Neural crest cell (in vitro differentiated cells): ENCODE measurements at places on chromosomes 1 and 21. TPM values are rescaled to one million over a fixed set of nuclear protein-coding genes. Genes with fewer than 3 reads are reported as not detected.

FASLG gene
- not detected in 2 replicates for total RNA-seq

GRCh38 chr1:232378266-232379062 lies 251.5 kb downstream of the SIPA1L2 start:
- no peak overlapping the region for H3K27ac ChIP-seq
- H3K36me3 ChIP-seq = no peaks in the 10 kb centered on the region
- no peaks in the 10 kb centered on the region for H3K27me3 ChIP-seq
- no peak for DNase-seq

DNA sequence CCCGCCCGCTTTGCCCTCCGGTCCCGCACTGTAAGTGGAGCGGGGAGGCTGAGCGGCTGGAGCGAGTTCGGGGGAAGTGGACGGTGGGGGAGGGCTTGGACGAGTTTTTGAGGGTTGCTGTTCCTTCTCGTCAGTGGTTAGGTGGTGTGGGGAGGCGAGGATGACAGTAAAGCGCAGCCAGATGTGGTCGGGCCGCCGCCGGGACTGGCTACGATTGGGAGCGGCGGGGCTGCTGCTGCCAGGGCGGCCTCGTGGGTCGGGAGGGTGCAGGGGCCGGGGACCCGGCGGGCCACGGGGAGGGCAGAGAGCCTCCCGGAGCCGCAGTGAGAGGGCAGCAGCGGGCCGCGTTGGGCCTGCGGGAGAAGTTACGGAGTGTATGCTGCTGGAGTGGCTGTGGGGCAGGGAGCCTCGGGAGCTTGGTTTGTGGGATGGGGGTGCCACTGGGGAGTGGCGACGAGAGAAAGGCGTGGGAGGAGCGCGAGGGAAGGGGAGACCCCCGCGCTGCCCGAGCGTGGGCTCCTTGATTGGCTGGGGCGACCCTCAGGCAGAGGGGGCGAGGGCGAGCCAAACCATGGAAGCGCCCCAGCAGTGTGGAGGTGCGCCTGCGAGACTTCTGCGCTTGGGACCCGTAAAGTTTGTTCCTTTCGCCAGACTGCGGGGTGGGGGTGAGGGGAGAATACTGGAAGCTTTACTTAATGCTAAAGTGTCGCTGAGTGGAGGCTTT lies 2.1 kb downstream of the ADGRL2 start:
- H3K36me3 ChIP-seq = no peaks in the 10 kb centered on the region
- DNase-seq = peak; percentile 59
- peak overlapping the region; percentile 94 for H3K27ac ChIP-seq
- H3K4me1 ChIP-seq = peaks cover 47% of the 10 kb centered on the region
- H3K27me3 ChIP-seq = no peaks in the 10 kb centered on the region
- peak overlapping the region; percentile 96 for H3K4me3 ChIP-seq

- no peaks in the 10 kb centered on the region for H3K4me1 ChIP-seq
- H3K36me3 ChIP-seq = peaks cover 3% of the 10 kb centered on the region
Observed at GRCh38 chr1:203408486-203409481, 57.9 kb upstream of the FMOD start.

DNA sequence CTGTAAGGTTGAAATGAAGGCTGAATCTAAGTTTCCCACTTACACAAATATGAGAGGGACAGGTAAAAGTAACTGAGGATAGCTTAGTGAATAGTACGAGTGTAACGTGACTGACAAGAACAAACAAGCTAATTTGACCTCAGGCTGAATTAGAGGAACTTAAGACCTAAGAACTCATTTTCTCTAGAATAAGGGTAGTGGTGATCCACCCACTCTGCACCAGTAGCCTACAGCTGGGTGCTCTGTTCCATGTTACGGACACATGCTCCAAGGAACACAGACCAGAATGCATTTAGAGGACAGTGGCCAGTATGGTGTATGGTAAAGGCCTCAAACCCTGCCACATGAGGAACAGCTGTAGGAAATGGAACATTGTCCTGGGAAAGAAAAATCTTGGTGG lies 14.9 kb upstream of the TMEM9 start:
- peaks cover 37% of the 10 kb centered on the region for H3K4me1 ChIP-seq
- DNase-seq = no peak
- H3K36me3 ChIP-seq = no peaks in the 10 kb centered on the region
- no peak overlapping the region for H3K27ac ChIP-seq
- H3K4me3 ChIP-seq = peak overlapping the region; percentile 36

ZNF695 gene
- total RNA-seq = 21.4 and 21.8 TPM in 2 replicates

- peaks cover 14% of the 10 kb centered on the region for H3K4me1 ChIP-seq
- H3K27me3 ChIP-seq = peaks cover 3% of the 10 kb centered on the region
- H3K4me3 ChIP-seq = no peak overlapping the region
- H3K27ac ChIP-seq = no peak overlapping the region
- no peak for DNase-seq
Observed at GRCh38 chr21:35814858-35815619, 245.3 kb downstream of the SETD4 start.

DNA sequence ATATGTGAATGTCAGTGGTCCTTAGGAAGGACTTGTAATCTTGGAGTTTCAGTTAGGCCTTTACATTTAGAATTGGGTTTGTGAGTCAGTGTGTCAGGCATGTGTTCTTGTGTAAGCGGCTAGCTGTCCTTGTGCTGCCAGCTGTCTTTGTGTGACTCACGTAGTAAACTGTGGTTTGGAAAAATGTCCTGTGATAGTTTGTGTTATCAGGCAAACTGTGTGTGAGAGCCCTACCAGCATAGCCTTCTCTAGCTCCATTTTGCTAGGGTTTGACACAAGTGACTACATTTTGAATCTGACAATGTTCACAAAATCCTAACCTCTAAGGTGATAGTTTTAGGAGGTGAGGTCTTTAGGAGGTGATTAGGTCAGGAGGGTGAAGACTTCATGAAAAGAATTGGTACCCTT lies 6.9 kb upstream of the SLC35D1 start:
- H3K4me1 ChIP-seq = peaks cover 20% of the 10 kb centered on the region
- no peak for DNase-seq
- H3K27ac ChIP-seq = no peak overlapping the region

- no peak for DNase-seq
- H3K27me3 ChIP-seq = peaks cover 10% of the 10 kb centered on the region
- no peaks in the 10 kb centered on the region for H3K4me1 ChIP-seq
- no peak overlapping the region for H3K27ac ChIP-seq
- no peaks in the 10 kb centered on the region for H3K36me3 ChIP-seq
- no peak overlapping the region for H3K4me3 ChIP-seq
Observed at GRCh38 chr1:165576536-165576935, 32.7 kb downstream of the LRRC52 start.

DNA sequence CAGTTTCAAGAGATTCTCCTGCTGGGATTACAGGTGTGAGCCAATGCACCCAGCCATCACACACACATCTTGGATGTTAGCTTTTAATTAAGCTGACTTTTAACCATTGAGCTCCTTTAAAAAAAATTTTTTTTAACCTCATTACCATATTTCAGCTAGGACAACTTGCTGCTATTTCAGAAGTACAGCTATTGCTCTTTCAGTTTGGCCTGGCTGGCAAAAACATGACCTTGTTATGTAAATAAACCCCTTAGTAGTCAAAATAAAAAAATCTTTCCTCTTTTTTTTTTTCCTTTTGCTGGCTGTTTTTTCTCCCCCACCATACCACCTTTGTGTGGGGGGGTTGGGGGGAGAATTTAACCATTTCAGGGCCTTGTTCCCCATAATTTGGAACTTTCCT lies 49.9 kb downstream of the ZMYM1 start:
- H3K4me3 ChIP-seq = no peak overlapping the region
- no peaks in the 10 kb centered on the region for H3K4me1 ChIP-seq
- no peak overlapping the region for H3K27ac ChIP-seq
- H3K27me3 ChIP-seq = no peaks in the 10 kb centered on the region
- H3K36me3 ChIP-seq = no peaks in the 10 kb centered on the region

- peaks cover 4% of the 10 kb centered on the region for H3K36me3 ChIP-seq
- H3K27ac ChIP-seq = no peak overlapping the region
- H3K4me1 ChIP-seq = peaks cover 21% of the 10 kb centered on the region
- peak; percentile 26 for DNase-seq
- no peaks in the 10 kb centered on the region for H3K27me3 ChIP-seq
Observed at GRCh38 chr1:235329139-235329902, 951 bp downstream of the GGPS1 start.

DNA sequence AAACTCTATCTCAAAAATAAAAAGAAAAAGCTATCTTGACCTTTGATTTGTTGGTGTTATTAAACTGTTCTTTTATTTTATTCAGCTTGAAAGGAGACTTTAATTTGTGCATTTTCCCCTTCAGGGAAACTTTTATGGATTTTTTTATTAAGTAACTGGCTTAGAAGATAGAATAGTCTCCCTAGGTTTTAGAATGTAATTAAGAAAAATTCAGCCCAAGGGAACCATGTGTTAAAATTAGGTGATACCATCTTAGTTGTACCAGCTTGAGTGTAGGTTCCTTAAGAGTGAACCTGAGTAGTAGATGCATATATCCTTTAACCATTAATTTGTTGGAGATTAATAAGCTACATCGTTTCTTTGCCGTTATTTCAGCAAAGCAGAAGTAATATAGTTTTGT lies 11.4 kb downstream of the MAST2 start:
- no peak overlapping the region for H3K4me3 ChIP-seq
- peaks cover 37% of the 10 kb centered on the region for H3K36me3 ChIP-seq
- no peaks in the 10 kb centered on the region for H3K27me3 ChIP-seq
- H3K4me1 ChIP-seq = no peaks in the 10 kb centered on the region

AADACL3 gene
- not detected in 2 replicates for total RNA-seq

DNA sequence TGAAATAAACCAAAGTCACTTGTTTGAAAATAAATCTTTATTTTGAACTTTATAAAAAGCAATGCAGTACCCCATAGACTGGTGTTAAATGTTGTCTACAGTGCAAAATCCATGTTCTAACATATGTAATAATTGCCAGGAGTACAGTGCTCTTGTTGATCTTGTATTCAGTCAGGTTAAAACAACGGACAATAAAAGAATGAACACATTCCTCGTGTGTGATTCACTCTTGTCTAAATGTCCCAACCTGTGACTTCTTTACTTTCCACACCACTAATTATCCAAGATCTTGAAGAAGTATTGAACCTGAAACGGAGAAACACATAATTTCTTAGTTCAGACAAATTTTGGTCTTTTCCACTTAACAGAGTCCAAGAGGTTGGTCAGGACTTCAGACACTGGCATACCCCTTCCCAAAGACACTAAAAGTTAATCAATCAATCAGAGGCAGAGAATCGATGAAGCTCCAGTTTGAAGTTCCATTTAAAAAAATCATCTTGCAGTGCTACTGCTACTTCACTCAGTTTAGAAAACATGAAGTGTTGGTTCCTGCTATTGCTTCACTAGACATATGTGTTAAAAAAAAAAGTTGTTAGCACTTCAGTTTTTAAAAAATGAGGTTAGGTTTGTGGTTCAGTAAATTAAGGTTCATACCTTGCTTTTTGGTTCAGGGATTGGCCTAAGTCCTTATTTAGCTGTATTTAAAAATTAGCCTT lies 26.2 kb downstream of the ATP1B1 start:
- H3K4me3 ChIP-seq = no peak overlapping the region
- no peak overlapping the region for H3K27ac ChIP-seq
- no peak for DNase-seq
- H3K27me3 ChIP-seq = no peaks in the 10 kb centered on the region
- H3K4me1 ChIP-seq = no peaks in the 10 kb centered on the region

DNA sequence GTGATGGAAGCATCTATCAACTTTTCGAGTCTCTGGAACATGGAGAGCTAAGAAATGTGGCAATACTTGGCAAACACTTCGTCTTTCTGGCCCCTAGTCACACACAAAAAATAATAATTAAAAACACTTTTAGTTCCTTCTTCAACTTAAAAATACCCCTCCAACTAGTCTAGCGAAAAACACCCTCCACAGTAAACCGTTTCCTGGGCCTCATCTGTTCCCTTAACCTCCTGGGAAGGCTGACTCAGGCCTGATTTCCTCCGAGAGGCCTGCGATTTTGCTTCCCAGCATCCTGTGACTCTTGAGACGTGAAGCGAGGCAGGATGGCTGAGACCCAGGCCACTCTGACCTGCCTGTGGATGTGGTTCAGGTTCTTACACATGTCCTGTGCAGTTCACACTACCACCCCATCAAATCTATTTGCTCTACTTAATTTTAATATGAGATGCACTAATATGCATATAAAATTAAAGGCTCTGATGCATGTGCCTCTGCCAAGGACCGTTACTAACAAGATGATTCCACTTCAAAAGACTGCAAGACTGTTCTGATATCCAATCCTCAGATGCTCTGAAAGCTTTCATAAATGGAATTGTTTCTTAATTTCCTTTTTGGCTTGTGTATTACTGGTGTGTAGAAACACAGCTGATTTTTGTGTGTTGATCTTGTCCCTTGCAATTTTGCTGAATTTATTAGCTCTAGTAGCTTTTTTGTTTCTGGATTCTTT lies 3.5 kb downstream of the NAV1 start:
- H3K36me3 ChIP-seq = no peaks in the 10 kb centered on the region
- H3K4me3 ChIP-seq = peak overlapping the region; percentile 25
- no peak overlapping the region for H3K27ac ChIP-seq
- DNase-seq = no peak
- H3K4me1 ChIP-seq = peaks cover 26% of the 10 kb centered on the region

DNA sequence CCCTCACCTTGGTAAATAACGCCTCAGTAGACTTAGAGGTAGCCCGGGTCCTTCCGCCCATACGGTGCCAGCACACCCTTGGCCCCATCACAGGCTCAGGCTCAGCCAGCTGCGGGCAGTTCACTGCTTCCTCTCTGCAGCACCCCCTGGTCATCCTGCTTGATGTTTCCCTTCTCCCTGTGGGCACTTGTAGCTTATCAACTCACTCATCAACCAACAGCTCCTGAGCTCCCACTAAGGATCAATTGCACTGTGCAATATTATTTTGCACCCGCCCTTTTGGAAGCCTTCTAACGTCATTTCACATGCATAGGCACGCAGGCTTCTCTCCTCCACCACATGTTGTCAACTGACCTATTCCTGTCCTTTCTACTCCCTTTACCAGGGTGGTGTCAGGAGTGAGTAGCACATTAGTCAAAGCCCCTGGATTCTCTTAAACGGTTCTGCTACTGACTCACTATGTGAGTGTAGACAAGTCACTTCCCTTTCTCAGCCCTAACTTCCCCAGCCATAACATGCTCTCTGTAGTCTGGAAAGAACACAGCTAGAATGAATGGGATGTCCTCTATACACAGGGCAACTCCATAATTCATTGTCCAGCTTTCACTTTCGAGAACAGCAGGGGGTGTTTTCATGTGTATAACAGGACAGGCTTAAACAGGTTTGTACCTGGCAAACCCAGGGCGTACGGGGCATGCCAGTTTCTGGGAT lies 47.1 kb upstream of the IRF2BP2 start:
- H3K4me1 ChIP-seq = peaks cover 16% of the 10 kb centered on the region
- no peak overlapping the region for H3K27ac ChIP-seq
- DNase-seq = no peak
- H3K4me3 ChIP-seq = no peak overlapping the region

TNFSF18 gene
- not detected in 2 replicates for total RNA-seq

- H3K27me3 ChIP-seq = no peaks in the 10 kb centered on the region
- H3K4me1 ChIP-seq = peaks cover 19% of the 10 kb centered on the region
- no peaks in the 10 kb centered on the region for H3K36me3 ChIP-seq
- no peak for DNase-seq
- H3K27ac ChIP-seq = peak overlapping the region; percentile 99
Observed at GRCh38 chr1:185156288-185156853, 382 bp downstream of the TRMT1L start.

SLAMF9 gene
- total RNA-seq = not detected in 2 replicates

DNA sequence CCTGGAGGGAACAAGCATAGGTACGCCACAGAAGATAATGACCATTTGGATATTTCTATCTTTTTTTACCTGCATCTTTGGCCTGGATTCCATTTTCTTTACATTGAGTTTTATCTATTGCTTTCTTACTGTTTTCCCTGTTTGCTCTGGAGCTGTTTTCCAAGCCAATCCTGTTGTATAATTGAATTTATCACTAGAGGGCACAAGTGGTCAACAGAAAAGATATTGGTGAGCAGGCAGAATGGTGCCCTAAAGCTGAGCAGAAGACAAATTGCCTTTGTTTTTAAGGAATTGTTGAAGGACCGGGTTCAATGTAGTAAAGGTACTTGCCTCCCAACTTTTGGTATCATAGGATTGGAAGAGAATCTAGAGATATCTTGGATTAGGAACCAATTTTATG lies 152.8 kb downstream of the PPP1R12B start:
- DNase-seq = no peak
- no peak overlapping the region for H3K27ac ChIP-seq
- H3K27me3 ChIP-seq = no peaks in the 10 kb centered on the region
- H3K36me3 ChIP-seq = no peaks in the 10 kb centered on the region
